ENCODE measurements at places on chromosomes 5 and 9.

GRCh38 chr5:103404483-103404882, 145.9 kb downstream of the MACIR start:
- no peak for DNase-seq

GRCh38 chr9:112863214-112863613, 27.5 kb downstream of the SLC46A2 start:
- no peak for DNase-seq

DNA sequence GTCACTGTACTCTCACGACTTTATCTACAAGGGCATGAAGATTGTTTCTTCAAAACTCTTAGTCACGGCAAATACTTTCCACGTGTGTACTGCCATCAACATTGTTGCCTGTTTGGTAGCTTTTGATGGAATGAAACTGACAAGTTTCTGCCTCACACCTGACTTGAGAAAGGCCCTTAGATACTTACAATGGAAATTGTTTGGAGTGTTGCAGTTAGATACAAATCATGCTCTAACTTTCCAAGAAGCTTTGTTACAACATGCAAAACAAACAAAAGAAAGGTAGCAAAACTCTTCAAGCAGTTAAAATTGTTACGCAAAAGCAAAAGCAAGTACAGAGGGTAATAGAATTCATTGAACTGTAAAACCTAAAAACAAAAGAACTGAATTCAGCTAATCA, 91.1 kb upstream of the TLE4 start:
- DNase-seq, result no peak

DNA sequence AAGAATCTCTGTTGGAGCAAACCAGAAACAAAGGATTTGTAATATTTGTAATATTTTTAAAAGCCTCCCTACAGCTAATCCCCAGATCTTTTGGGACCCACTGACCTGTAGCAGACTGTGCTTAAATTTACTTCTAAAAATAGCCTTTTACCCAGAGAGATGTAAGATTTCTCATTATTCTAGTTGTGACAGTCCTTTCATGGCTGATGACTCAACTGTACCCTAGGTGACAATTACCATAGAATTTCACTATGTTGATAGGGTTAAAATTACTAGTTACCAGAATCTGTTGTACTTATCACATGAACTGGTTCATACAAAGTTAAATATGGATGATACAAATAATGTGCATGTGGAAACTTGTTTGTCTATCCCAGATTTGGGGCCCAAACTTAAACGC, 543.9 kb upstream of the SEMA6A start:
- no peak for DNase-seq

- no peak for DNase-seq
Measured at GRCh38 chr5:15097552-15097951, 226.0 kb upstream of the ANKH start.

- DNase-seq, result no peak
Measured at GRCh38 chr5:11045411-11045810, 284.4 kb upstream of the DAP start.

DNA sequence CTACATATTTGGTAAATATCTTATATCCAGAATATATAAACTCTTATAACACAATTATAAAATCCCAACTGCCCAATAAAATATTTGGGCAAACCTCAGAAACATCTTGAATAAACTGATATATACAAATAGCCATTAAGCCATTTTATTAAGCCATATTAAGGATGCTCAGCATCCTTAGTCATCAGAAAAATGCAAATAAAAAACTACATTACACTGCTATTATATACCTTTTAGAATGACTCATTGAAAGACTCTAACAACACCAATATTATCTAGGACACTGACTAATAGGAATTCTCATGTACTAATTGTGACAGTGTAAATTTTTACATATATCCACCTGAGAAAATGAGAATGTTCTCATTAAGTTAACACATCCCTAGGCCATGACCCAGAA, 77.8 kb downstream of the CDH10 start:
- DNase-seq, result no peak

DNA sequence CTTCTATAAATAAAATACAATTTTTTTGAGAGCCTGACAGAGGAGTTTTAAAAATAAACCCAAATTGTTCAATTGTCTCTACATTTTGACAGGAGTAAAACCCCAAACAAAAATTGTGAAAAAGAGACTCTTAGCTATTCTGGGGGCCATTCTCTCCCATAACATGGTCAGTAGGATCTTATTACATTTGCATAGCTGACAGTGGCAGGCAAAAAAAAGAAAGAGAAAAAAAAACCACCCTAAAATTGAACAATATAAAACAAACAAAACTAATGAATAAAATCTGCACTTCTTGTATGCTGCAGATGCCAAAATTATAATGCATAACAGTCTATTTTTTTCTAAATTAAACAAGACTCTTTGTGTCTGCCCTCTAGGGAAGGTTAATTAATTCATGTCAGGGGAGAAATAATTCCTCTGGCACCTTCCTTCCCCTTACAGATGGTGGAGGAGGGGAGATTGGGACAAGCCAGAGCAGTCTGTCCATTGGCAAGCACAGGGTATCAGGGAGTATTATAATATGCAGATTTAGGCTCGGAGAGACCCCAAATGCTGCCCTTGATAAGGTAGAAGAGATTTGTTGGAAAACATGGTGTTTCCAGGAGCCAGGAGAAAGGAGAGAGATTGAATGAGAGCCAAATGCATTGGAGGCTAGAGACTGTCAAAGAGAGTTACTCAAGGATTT, 79.7 kb upstream of the CDH6 start:
- no peak for DNase-seq
